ENCODE measurements at places on chromosomes 6 and 20.

- DNase-seq, result no peak
Observed at GRCh38 chr20:408843-409696, 971 bp downstream of the RBCK1 start.

GRCh38 chr6:108732091-108732870 lies 115.9 kb upstream of the ARMC2 start:
- DNase-seq, result no peak

- DNase-seq, result no peak
Observed at GRCh38 chr6:6633898-6634734, 45.6 kb downstream of the LY86 start.

DNA sequence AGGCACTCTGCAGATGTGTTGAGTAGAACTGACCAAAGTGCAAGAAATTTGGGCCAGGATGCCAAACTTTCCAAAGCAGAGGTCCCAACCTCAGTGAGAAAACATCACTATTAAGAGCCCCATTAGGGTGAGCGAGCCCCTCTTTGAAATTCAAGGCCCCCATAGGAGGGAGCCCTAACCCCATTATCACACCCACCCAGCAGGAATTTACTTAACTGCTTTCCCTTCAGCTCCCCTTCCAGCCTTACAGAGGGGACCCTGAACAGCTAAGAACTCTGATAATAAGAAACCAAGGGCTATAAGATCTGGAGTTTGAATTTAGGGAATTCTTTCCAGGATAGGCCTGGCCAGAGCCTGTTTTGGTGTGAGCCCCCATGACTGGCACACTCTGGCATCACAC lies 130.6 kb downstream of the NFATC2 start:
- no peak for DNase-seq

DNA sequence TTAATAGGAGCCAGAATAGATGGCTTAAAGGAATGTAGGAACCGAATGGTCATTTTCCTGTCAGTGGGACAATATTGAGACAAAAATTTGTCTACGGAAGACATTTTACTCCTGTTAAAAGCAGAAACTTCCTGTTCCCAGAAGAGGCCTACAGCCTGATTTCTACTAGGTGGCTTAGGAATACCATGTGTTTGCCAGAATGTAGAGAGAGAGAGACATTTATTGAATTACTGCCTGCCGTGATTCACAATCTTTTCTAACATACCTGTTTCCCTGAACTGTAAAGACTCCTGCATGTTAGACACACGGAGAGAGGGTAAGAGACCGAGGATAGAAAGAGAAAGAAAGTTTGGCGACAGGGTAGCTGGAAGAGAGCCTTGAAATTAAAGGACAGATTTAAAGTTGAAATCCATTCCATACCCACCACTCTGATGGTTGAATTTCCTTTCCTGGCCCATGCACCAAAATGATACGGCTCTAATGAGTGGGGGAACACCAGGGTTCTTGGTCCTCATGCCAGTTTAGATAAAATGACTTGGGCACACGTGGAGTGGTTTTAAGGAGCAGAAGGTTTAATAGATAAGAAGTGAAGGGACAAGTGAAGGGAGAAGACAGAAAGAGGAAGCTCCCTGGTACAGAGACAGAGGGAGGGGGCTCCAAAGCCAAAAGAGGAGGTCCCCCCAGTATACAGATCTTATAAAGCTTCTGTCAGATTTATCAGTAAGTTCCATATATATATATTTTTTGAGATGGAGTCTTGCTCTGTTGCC lies 22.5 kb downstream of the NCOA3 start:
- DNase-seq, result no peak

- DNase-seq, result no peak
Observed at GRCh38 chr6:10534419-10534762, 13.2 kb downstream of the GCNT2 start.

- DNase-seq, result no peak
Observed at GRCh38 chr20:11719153-11719552, 198.5 kb upstream of the BTBD3 start.

GRCh38 chr6:35298625-35299140 lies 1.1 kb downstream of the DEF6 start:
- DNase-seq, result no peak

Data from stimulated activated CD8-positive, alpha-beta memory T cell treated with anti-CD3 and anti-CD28 coated beads, Interleukin-7, amount 100 ng/mL, for 48 hours (primary cell).